DMS79 treated with DMSO at 0.1 percent for 48 hours (cell line): ENCODE measurements at places on chromosomes 13 and 19.

DNA sequence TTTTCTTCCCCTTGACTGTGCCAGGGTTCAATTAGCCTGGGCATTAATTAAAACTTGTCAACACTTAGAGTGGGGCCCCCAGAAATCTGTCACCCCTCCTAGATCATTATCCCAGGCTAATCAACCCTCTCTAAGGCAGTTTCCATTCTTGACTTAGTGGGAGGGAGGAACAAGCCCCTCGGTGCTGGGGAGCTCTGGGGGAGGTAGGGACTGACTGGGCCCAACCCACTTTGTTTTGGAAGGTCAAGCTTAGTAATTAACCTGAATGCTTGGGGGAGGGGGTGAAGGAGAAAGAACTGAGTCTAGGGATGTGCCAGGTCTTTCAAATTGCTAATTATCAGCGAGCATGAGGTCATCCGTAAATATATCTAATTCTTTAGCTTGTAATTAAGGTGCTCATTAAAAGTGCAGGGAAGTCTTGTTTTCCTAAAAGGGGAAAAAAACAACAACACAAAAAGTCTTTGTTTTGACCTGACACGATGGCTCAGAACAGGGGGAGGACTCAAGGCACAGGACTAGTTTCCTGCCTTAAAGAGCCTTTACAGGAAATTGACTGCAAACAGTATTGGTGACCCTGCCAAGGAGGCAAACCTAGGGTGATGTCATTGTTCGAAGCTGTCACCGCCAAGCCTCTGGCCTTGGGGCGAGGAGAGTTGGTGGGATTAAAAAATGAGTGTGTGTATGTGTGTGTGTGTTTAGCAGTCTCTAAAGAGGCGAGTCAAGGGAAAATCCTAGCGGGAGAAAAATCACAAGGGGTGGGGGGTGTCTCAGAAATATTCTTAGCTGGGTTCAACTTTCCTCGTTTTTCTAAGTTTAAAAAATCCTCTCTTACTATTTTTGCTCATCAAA lies 19.4 kb downstream of the ACTN4 start:
- no peak for DNase-seq

DNA sequence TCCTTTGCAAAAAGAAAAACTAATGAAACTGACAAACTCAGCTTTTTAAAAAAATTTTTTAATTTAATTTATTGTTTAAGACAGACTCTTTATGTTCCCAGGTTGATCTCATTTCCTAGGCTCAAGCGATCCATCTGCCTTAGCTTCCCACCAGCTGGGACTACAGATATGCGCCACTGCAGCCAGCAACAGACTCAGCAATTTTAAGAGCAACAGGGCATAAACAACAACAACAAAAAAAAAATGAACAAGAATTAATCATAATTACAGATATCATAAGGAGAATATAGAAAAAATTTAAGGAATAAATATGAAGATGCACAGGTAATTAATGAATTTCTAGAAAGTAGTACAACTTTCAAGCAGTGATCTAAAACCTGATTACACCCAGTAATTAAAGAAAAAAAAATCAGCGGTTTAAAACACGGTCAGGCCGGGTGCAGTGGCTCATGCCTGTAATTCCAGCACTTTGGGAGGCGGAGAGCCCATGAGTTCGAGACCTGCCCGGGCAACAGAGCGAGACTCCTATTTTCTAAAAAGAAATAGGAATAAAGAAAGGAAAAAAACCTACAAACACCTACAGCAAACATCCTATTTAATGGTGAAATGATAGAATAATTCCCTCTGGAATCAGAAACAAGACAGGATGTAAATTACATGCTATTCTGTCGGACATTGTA lies 1.4 kb downstream of the ZNF699 start:
- DNase-seq, result peak; percentile 12

DNA sequence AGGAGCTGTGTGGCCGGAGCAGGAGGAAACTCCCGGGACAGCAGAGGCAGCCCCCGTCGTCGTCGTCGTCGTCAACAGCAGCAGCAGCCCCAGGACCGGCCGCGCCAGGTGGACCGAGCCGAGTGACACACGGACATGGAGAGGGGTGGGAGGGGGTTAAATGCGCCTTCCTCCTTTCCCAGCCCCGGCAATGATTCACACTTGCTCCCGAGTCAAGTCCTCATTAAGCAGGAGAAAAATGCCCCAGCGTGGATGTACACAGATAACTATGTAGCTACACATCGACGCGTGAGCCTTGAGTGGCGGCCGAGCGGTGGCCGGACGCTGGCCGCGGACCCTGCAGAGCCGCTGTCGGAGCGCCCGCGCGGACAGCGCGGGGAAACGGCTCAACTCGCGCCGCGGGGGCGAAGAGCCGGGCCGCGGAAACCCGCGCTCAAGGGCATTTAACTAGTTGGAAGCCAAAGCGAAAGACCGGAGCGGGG lies 645 bp downstream of the UBL3 start:
- DNase-seq, result peak; percentile 37

GRCh38 chr13:85729296-85729695 lies 69.9 kb downstream of the SLITRK6 start:
- no peak for DNase-seq

GRCh38 chr19:41774515-41774980 lies 19.2 kb downstream of the CEACAM6 start:
- peak; percentile 98 for DNase-seq

GRCh38 chr19:795691-796581 lies 1.3 kb upstream of the PTBP1 start:
- DNase-seq, result no peak

DNA sequence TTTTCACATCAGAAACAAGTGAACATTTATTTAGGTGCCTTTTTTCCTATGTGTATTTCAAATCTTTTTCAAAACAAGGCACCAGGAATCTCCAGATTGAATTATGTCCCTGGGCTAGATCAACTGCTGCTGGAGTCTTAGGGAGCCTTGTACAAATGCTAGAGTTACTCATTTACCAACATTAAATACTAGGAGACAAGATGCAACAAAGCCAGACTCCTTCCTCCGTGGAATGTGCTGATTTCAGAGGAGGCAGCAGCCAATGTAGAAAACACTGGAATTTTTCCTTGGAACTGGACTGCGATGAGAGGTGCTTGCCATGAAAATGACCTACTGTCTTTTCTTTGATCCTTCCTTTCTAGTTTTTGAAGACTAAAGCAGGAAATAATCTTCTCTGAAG lies 1514.7 kb upstream of the MIR17HG start:
- no peak for DNase-seq

DNA sequence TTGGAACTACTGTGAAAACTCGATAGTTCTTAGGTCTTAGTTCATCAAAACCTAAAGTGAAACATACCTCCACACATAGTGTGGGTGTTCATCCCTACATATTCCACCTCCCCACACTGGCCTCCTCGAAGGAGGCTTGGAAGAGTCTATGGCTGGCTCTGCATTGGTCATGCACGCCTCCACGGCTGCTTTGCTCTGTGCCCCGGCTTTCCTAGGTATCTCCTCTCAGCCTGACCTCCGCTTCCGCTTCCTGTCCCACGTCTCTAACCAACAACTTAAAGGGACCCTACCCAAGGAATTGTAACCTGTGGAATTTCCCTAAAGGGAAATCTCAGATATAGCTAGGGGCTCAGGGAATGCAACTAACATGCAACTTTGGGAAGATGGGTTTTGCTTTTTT lies 79.7 kb upstream of the MBNL2 start:
- no peak for DNase-seq

DNA sequence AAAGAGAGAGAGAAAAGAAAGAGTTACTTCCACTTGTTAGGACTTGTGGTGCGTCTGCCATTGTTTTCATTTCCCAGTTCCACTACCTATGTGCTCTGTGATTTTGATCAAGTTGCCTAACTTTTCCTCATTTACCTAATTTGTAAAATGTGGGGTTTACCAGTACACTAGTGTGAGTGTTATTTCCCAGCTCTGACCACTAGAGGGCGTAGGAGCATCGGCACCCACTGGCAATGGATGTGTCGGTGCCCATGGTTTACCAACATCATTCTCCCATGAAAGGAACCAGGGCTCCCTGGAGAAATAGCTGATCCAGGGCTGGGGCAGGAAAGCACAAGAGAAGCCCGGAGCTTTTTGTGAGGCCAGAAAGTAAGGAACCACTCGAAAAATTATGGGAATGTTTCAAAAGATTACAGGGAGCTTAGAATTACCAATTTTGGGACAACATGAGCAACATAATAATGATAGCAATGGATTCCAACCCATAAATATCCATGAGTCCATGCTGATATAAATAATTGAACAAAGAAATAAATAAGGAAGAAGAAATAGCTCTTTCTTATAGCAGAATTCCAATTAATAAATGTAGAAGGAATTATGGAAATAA lies 15.1 kb upstream of the CEACAM4 start:
- DNase-seq, result peak; percentile 75

DNA sequence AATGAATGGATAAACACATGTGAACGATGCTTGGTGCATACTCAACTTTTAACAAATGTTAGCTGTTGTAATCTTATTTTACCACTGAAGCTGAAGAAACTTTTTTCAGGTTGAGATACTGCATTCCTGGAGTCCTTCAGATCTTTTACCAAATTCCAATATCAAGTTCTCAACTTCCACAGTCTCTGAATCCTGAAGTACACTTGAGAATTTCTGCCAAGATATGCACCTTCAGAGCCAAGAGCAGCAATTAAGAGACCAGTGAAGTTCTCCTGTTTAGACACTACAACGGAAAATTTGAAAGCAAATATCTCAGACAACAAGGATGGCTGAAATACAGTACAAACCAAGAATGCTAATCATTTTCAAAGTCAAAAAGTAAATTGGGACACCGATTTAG lies 84.6 kb upstream of the MTIF3 start:
- DNase-seq, result peak; percentile 65

GRCh38 chr13:29140277-29140676 lies 320.1 kb downstream of the MTUS2 start:
- no peak for DNase-seq

DNA sequence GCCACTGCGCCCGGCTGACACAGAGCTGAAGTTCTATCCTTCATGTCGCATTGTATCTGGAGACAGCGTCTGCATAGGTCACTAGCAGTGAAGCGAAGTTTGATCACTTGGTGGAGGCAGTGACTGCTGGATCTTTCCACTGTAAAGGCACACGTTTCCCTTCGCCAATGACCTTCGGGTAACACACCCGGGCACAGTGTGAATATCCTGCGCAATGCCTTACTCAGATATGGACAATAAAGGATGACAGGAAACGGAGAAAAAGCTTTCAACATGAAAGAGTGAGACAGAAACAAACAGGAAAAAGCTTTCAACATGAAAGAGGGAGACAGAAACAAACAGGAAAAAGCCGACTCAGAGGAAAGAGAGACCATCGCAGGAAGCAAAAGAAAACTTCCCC lies 17.1 kb downstream of the ARL11 start:
- no peak for DNase-seq

- DNase-seq, result no peak
Measured at GRCh38 chr13:86006317-86006716, 207.1 kb upstream of the SLITRK6 start.

DNA sequence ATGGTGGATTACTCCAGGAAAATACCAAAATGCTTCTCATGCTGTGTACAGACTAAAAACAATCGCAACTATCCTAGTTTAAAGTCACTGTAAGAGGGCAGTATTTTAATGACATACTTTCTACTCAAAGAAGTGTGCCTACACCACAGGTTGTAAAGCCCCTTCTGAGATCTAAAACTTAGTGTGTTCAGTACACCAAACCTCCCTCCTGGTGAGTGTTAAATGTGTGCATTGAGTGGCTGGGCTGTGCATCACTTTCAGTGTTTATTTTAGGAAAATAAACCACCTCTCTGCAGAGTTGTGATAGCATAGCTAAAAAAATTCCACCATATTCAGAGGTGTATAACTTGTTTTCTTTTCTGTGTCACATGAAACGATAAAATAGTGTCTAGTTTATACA lies 263.7 kb downstream of the DACH1 start:
- no peak for DNase-seq

DNA sequence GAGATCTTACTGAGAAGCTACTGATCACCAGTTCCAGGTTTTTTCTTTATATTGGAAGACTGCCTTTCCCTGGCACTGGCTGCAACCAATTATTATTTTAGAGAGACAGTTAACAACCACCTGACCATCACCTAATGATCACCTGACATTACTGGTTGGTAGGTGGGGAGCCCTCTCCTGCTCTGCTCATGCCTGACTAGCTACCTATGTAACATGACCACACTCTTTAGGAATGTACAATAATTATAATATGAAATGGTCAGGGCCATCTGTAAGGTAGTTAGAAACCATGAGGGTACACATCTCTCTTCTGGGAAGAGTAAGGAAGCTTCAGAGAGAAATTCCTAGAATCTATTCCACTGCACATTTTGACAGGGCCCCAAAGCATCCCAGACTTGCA lies 59.0 kb upstream of the SCEL start:
- DNase-seq, result no peak

DNA sequence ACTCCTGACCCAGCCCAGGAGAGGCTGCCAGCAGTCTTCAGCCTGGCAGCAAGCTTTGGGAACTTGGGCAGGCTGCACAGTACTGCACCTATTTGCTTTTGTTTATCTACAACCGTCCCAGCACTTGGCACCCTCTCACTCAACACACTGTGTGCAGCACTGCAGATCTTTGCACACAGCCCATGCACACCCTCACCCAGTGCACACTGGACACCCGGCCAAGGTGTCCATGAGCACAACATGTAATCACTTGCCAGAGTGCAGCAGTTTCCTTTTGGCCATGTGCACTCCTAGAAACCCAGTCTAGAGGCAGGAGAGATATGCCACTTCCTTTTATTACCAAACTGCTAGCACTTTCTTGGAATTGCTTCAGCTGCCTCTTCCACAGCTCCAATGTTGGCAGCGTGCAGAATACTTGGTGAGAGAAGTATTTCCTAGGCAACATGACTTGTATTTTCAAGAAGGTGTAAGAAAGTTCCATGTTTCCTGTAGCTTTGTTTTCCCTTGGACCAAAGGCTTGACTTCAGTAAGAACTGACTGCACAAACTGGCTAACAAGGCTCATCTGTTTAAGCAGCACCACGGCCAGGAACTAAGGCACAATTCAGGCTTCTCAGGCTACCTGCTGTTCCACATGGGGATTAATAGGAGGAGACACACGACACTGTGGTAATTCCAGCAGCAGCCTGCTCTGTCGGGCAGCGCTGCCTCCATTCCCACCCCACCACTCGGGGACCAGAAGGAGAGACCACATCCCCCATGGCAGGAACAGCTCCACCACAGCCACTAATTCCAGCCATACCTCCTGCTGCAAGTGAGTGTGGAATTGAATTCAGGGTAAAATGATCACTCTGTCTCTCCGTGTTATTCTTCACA lies 15.3 kb downstream of the ATP7B start:
- no peak for DNase-seq
